Right atrium auricular region (tissue), 2 donors: ENCODE measurements at places on chromosomes 2 and 18.

DNA sequence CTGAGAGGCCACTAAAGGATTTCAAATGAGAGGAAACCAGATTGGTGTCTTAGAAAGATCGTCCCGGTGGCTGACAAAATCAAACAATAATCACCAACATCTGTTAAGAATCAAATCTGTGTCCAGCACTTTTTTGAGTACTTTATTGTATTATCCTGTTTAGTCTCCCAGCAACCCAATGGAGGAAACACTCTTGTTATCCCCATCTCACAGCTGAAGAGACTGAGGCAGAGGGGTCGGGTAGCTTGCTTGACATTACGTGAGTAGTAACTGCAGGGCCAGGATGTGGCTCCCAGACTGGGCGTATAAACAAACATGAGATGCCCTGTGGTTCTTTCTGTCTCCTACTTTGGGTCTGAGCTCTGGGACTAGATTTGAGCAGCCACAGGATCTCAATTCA is 76.0 kb downstream of the KLHL29 start:
- peak; percentile 26 for DNase-seq

DNA sequence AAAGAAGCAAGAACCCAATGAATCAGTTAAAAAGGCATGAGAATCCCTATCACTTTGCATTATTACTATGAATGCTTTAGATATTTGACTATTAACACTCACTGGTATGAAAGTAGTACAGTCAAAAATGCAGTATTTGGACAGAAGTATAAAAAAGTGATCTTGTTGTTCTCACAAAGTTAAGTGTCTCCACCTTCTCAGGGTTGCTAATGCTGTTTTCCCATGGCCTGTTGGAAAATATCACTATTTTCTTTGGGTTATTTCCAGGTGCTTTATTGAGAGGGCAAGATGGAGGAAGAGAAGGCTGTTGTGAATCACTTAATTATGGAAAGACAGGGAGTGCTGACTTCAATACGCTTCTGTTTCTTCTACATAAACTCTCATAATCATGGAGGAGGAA is 13.6 kb upstream of the CREB1 start:
- DNase-seq = no peak

GRCh38 chr2:31199206-31199605 is 18.1 kb downstream of the CAPN14 start:
- peak; percentile 21 for DNase-seq

- DNase-seq = no peak
These were observed 256.7 kb downstream of the HDAC4 start for GRCh38 chr2:239143858-239144712.

DNA sequence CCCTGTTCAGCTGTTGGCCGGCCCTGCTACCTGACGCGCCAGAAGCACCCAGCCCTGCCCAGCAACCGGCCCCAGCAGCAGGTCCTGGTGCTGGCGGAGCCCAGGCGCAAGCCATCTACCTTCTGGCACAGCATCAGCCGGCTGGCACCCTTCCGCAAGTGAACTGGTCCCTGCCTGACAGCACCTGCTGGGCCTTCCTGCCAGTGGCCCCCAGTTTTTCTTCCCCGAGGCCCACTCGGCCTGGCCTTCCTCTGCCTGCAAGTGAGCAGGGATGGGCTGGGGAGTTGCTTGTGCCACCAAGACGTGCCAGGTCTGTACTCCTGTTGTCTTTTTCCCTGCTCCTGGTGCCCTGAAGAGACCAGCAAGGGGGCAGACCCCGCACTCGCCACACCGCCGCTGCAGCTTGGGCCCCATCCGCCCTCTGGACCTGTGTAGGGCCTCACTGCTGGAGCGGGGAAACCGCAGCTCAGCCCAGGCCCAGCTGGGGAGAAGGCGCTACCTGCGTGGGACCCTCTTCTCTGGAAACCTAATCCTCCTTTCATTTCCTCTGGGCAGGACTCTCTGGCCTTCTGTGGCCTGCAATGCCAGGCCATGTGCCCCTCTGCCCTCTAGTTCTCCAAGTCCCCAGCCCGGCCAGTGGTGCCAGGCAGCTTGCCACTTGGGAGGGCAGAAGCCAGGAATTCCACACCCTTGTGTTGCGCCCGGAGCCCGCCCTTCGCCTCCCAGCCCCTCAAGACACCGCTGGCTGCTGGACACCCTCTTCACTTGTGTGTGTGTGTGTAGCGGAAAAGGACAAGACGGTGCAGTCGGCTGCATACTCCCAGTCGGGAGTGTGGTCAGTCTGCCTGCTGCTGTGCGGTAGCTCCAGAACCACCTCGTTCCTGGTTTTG is 47.0 kb downstream of the FAM168B start:
- no peak for DNase-seq

DNA sequence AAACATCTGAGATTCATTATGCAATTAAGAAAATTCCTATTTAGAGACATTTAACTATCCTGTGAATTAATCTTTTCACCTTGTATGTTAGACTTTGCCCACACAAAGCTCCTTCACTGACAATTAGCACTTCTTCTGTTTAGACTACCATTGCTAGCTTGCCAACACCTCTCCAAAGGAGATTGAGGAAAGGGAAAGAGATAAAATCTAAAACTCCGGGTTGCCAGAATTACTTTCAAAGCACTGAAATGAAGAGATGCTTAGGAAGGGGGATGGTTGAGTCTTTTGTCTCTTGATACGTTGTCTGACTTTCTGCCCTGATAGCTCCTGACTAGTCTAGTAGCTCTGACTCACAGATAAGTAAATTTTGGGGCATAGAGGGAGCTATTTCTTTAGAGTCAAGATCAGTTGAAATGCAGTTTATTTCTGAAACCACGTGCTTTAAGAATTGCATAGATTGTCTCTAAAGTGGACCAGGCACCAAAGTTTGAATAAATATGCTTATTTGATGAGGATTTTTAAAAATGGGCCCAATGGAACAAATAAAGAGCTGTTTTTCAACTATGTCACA is 74.1 kb upstream of the DSEL start:
- DNase-seq = no peak

DNA sequence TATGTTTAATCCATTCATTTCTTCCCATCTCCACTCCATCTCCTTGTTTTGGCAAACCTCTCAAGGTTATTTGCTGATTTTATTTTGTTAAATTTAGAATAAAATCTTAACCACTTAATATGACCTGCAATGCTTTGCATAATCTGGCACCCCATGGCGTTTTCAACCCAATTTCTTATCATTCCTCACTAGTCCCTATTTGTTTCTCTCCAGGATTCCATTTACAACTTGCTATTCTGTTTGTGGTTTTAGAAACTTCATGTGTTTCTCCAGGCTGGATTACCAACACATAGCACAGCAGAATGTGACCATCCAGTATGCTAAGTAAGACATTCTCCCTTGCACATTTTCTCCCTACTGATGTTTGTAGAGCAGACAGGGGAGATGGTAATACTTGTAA is 749.2 kb upstream of the FSHR start:
- DNase-seq = no peak

DNA sequence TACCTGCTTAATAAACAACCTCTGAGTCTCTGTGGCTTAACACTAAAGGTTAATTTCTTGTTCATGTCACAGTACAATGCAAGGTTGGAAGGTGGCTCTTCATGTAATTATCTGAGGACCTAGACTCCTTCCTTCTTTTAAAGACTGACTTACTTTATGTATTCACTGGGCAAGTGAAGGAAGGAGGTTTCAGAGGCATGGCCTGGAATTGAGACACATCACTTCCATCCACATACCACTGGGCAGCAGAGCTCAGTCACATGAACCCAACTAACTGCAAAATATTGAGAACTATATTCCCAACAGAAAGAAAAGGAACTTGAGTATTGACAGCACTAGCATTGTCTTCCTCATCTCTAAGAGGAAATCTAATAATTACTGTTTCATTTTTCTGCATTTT is 57.5 kb upstream of the FN1 start:
- no peak for DNase-seq
